ENCODE measurements at places on chromosomes 16 and 17.

DNA sequence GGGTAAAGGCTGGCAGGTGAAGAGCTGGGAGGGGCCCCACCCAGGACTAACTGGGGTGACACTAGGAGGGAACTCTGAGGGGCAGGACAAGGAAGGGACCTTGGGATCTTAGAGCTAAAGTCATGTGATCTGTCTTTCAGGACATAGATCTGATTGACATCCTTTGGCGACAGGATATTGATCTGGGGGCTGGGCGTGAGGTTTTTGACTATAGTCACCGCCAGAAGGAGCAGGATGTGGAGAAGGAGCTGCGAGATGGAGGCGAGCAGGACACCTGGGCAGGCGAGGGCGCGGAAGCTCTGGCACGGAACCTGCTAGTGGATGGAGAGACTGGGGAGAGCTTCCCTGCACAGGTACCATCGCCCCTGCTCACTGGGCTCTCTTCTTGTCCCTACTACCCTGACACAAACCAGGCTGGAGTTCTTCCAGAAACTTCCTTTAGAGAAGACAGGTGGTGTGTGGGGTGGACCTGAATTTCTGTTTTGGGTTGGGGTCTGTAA, 8.1 kb downstream of the NFE2L1 start:
- DNase-seq, result no peak

DNA sequence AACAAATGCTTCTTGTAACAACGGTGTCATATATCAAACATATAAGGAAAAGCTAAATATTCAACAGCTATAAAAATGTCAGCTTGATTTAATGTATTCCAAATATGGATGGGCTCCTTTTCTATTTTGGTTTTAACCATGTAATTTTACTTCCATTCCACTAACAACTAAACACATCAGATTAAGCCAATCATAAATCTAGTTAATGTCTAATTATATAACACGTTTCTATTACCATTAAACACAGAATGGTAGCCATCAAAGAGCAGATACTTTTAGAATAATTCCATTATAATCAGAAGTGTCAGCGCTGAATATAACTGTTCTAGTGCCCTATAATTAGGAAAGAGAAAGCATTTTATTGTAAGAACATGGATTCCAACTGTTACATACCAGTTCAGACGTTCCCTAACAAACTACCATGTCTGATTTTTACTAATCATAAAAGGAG, 10.0 kb downstream of the CMC2 start:
- DNase-seq, result no peak

GRCh38 chr17:1039511-1040215, 42.7 kb downstream of the TIMM22 start:
- no peak for DNase-seq

GRCh38 chr16:76335180-76335974, 58.2 kb downstream of the CNTNAP4 start:
- no peak for DNase-seq

GRCh38 chr17:12789075-12789480, 220 bp upstream of the ARHGAP44 start:
- DNase-seq, result no peak

- DNase-seq, result peak; percentile 34
Observed at GRCh38 chr16:85612191-85612800, 826 bp upstream of the GSE1 start.
